ENCODE measurements at places on chromosomes 16 and 17.

GRCh38 chr17:51029142-51029541 is 91.5 kb downstream of the SPAG9 start:
- DNase-seq = no peak

DNA sequence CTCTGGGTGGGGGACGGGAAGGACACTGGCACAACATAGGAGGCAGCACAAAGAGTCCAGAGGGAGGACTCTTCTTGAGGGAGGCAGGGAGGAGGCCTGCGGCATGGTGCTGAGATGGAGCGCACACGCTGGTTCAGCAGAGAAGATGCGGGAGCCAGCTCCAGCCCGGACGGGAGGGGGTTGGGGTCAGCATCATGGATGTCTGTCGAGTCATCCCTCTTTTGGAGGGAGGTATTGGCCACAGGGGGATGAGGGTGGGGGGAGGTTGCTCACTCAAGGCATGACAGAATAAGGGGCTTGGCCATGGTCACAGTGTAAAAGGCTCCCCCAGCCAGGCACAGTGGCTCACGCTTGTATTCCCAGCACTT is 19.3 kb downstream of the DCAKD start:
- DNase-seq = no peak

GRCh38 chr16:31880322-31880979 is 6.8 kb downstream of the ZNF267 start:
- no peak for DNase-seq

DNA sequence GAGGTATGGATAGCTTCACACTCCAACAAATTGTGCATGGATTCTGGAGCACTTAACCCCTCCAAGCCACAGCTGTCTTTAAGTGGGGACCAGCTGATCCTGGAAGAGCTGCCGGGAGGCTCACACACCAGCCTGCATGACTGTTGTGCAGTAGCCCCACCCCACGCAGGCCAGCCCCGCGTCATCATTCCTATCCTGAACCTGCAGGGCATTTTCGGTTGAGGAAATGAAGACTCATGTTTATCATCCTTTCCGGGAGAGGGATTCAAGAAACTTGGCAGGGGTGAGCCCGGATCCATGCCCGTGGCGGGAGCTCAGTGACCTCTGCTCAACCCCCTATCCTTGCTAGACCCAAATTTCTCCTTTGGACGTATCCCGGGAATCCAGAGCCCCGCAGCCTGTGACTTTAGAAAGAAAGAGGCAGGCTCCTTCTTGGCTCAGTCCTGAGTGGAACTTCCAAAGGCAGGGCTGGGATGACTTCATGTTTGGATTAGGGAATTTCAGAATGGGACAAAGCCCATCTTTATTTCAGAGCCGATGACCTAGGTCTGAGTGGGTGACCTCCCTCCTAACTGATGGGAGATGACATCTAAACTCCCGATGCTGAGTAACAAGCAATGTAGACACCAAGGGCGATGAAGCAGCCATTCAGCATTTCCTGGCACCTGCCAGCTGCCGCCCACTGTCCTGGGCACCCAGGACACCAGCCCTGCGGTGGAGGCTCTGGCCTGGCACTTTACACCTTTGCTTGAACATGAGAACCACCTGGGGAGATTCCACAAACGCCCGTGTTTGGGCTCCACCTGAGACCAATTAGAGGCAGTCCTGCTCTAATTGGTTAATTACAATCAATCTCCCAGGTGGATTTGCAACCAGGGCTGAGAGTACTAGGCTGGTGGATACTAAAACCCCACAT is 43.3 kb upstream of the CMIP start:
- no peak for DNase-seq

- DNase-seq = no peak
These were observed 476 bp upstream of the LPCAT2 start for GRCh38 chr16:55508271-55508921.

- DNase-seq = peak; percentile 39
These were observed 119.0 kb upstream of the CDC42EP4 start for GRCh38 chr17:73430848-73431247.
